ENCODE measurements at places on chromosomes 4 and X. TPM values are rescaled to one million over a fixed set of nuclear protein-coding genes. Genes with fewer than 3 reads are reported as not detected.
A peak's percentile ranks its signal among the peaks of the same experiment; 100 is the strongest.

- no peak for DNase-seq
These were observed 112.9 kb downstream of the MBNL3 start for GRCh38 chrX:132375941-132376340.

DNA sequence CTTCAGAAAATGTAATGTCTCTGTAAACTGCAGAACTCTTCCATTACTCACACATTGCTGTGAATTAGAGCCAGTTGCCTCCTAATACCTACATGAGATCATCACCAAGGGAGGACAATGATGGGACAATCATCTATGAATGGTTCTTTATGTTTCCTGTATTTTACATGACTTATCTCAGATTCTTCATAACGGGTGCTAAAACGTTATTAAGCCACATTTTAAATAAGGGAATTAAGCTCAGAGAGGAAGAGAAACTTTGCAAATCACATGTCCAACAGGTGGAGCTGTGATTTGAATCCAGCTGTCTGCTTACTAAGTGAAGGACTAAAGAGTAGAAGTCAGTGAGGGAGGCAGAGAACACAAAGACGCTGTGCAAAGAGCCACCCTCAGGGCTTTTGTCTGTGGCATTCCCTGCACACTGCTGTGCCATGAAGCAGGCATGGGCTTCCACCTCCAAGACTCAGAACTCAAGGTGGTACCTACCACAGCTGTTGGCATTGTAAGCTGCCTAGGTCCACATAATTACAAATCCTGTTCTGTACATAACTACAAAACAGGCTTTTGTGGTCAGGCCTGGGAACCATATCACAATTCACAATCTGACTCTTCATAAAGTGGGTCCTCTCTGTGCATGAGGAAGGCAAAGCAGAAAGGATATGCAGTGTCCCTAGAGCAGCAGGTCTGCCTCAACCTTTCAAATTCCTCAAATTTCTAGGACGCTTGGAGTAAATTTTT is 12.8 kb downstream of the TBC1D9 start:
- DNase-seq, result no peak

DNA sequence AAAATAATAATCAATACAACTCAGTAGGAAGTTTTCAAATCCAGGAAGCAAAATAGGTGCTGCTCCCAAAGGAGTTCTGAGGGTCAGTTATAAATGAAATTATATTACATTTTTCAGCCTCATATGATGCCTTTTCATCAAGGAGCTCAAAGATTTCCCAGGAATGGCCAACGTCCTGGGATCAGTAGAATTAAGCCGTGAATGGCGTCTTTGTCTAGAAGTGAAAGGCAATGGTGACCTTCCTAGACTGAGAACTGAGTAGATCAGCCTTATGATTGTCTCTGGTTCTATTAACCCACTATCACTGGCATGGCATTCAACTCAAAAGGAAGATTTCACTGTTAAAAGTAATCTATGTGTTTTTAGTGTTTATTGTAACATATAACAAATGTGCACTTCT is 74.4 kb downstream of the ENOX2 start:
- DNase-seq, result no peak

GRCh38 chr4:2243681-2244380 is 1.9 kb upstream of the HAUS3 start:
- DNase-seq, result peak; percentile 48

DNA sequence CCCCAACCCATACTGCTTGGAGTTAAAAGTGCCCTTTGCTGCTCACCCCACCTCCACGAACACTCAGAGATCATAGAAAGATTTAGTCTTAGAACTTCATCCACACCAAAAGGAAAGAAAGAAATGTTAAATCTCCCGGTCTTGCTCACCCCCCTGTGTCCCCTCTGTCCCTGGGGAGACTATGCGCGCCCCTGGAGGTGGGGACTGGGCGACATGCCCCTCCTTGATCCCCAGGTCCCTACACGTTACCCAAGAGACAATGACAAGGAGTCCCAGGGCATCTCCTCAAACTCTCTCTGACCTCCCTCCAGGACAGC is 620 bp downstream of the ITM2A start:
- no peak for DNase-seq

Gene CD99
- total RNA-seq, result 49.9 TPM

DNA sequence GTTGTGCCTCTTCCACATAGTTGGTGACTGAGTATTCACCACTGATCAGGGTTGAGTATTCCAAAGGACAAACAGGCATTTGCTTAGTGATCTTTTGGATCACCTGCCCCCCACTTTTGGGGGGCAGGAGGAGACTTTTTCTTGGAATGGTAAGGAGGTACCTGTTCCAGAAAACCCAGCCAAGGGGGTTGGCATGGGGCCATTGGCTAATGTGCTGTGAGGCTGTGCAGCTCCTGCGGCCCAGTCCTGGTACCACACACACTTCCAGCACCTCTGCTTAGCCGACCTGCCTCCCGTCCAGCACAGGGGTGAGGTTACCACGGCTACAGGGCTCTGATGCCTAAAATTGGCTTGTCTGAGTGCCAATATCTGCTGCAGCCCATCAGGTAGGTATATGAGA is 40.1 kb upstream of the MGST2 start:
- no peak for DNase-seq

- DNase-seq, result no peak
These were observed 58.0 kb downstream of the FGF16 start for GRCh38 chrX:77505227-77505626.

DNA sequence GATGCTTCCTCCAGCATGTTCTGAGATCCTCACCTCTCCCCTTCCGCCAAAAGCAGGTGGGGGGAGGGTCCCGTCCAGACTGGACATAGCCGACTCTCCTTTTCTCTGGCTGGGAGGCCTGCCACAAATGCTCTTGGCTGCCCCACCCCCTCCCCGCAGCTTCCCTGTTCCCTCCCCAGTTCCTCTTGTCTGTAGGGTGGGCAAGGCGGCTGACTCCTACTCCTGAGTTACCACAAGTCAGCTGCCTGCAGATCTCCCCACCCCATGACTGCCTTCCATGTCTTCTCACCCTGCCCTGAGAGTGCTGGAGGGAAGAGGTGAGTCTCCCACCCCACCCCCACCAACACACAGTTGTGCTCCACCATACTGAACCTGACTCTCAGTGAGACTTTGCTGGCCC is 2.9 kb downstream of the ATP6AP1 start:
- DNase-seq, result no peak

- no peak for DNase-seq
These were observed 76.5 kb downstream of the PSAPL1 start for GRCh38 chr4:7358100-7358735.

Gene PDGFRA
- total RNA-seq, result 37.0 TPM
